CD4-positive, CD25-positive, alpha-beta regulatory T cell (primary cell): ENCODE measurements at places on chromosomes 5 and 9.
A peak's percentile ranks its signal among the peaks of the same experiment; 100 is the strongest.

DNA sequence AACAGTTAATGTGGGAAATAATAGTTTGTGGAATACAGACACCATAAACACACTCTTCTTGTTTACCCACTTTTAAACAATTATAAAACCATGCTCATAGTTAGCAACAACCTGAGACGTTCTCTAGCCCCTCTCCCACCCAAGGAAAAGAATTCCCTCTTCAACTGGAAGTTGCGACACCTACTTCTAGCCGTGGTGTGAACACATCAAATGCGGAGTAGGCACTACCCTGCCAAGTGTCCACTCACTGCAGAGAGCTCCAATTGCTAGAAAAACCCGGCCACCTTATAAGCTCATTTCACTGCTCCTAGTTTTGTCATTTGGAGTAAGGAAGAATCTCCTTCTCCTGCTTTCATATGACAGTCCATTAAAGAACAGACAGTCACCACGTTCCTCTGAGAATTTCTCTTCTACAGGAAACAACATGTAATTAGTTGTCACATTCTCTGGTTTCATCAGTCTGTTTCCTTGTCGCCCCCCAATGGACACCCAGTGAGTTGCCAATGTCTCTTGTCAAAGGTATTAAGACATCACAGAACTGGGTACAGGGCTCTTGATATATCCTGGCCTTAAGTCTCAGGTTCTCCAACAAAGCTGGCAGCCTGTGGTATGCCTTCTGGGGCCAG is 47.3 kb downstream of the PRLR start:
- H3K36me3 ChIP-seq = no peaks in the 10 kb centered on the region
- DNase-seq = no peak
- H3K27me3 ChIP-seq = no peaks in the 10 kb centered on the region
- H3K4me3 ChIP-seq = no peak overlapping the region

DNA sequence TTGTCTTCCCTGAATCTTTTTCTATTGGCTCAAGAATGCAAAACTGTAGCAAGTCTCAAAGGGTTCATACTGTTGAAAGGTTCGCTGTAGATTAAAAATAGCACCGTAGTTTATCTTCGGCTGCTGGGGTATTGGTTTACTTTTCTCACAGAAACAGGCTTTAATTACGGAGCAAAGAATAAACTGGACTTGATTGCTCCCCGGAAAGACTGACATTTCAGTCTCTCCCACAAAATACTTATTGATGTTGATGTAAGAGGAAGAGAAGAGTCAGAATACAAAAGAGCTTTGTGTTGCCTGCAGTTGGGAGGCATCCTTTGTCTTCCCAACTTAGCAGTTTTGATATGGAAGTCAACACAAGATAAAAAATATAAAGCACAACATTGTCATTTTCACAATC is 183.9 kb upstream of the DMAC1 start:
- no peaks in the 10 kb centered on the region for H3K36me3 ChIP-seq
- peaks cover 25% of the 10 kb centered on the region for H3K4me1 ChIP-seq
- H3K4me3 ChIP-seq = peak overlapping the region; percentile 54

DNA sequence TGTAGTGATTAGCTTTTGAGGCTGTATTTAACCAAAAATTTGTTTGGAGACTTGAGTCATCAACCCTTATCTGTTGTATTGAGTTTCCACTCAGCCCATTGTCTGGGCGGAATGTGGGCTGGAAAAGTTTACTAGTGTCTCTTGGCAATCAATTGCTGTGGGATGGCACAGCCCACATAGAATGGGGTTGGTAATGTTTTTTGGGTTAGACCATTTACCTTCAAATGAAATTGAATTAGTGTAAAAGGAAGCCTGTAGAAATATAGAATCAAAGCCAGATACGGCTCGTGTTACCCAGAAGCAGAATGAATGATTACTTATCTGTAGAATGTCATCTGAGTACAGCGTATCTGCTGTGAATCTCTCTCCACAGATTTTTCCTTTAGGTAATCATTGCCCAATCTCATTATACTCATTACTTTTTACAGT is 142.9 kb downstream of the AOPEP start:
- H3K27ac ChIP-seq = no peak overlapping the region
- no peaks in the 10 kb centered on the region for H3K36me3 ChIP-seq
- H3K27me3 ChIP-seq = no peaks in the 10 kb centered on the region
- no peak for DNase-seq
- H3K4me3 ChIP-seq = no peak overlapping the region
- H3K4me1 ChIP-seq = peaks cover 16% of the 10 kb centered on the region

GRCh38 chr5:56176155-56176798 is 56.9 kb downstream of the ANKRD55 start:
- no peak overlapping the region for H3K4me3 ChIP-seq
- no peaks in the 10 kb centered on the region for H3K4me1 ChIP-seq
- H3K36me3 ChIP-seq = no peaks in the 10 kb centered on the region
- peaks cover 5% of the 10 kb centered on the region for H3K27me3 ChIP-seq
- H3K27ac ChIP-seq = no peak overlapping the region

DNA sequence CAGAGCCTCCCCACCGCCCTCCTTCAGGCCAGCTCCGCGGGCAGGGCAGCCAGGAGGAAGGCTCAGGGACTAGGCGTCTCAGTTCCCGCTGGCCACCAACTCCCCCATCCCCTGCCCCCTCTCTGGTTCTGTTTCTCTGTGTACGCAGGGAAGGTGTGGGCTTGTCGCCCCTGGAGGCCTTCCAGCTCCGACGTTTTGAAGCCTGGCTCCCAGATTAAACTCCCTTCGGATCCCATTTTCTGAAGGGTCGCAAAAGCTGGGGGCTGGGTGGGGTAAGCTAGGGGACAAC is 346 bp downstream of the ATOX1 start:
- peak overlapping the region; percentile 78 for H3K4me3 ChIP-seq
- H3K36me3 ChIP-seq = no peaks in the 10 kb centered on the region
- DNase-seq = no peak
- H3K27ac ChIP-seq = peak overlapping the region; percentile 75

DNA sequence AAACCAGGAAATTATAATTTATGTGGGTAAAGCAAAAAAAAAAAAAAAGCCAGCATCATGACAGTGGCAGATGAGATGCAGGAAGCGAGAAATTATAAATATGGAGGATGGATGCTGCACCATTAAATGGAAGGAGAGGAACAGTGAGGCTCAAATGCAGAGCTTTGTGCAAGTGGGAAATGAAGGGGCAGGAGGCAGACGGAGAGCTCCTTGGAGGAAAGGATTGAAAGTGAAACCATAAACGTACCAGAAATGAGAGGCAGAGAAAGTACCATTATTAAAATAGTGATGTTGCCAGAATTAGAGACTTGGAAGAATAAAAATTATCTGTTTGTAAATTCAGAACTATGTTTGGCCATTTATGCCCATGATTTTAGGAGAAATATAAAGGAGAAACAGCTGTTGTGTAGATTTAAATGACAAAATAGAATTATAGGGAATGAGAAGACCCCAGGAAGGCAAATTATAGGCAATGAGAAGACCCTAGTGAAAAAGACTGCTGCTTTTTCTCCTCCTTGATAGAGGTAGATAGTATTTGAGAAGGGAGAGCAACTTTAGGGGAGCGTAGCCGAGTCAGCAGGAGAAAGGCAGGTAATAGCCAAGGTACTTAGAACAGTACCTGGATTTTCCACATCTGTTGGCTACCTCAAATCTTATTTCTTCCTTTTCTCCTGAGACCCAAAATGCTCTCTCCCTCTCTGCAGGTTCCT is 341.0 kb upstream of the CD180 start:
- no peaks in the 10 kb centered on the region for H3K4me1 ChIP-seq
- DNase-seq = no peak
- no peaks in the 10 kb centered on the region for H3K27me3 ChIP-seq

GRCh38 chr9:131815970-131816873 is 76.3 kb upstream of the RAPGEF1 start:
- H3K4me3 ChIP-seq = no peak overlapping the region
- H3K27me3 ChIP-seq = no peaks in the 10 kb centered on the region
- no peak for DNase-seq
- no peaks in the 10 kb centered on the region for H3K36me3 ChIP-seq

GRCh38 chr5:143051244-143052058 is 281.3 kb downstream of the ARHGAP26 start:
- peaks cover 5% of the 10 kb centered on the region for H3K36me3 ChIP-seq
- H3K4me3 ChIP-seq = no peak overlapping the region
- no peak overlapping the region for H3K27ac ChIP-seq
- peaks cover 8% of the 10 kb centered on the region for H3K4me1 ChIP-seq

DNA sequence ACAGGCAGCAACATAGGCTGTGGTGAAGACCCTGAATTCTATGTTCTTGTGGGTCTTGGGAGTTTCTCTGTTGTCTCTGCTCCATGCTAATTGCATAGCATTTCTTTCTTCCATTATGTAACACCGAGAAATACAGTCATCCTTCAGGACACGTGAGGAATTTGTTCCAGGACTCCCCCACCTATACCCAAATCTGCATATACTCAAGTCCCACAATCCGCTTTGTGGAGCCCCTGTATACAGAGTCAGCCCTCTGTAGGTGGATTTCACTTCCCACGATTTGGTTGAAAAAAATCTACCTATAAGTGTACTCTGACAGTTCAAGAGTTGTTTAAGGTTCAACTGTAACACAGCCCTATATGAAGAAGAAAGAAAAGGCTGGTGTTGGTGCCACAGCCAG is 22.1 kb downstream of the ANKRD33B start:
- no peak for DNase-seq
- no peak overlapping the region for H3K27ac ChIP-seq
- peaks cover 11% of the 10 kb centered on the region for H3K4me1 ChIP-seq
- no peaks in the 10 kb centered on the region for H3K27me3 ChIP-seq
- no peak overlapping the region for H3K4me3 ChIP-seq

DNA sequence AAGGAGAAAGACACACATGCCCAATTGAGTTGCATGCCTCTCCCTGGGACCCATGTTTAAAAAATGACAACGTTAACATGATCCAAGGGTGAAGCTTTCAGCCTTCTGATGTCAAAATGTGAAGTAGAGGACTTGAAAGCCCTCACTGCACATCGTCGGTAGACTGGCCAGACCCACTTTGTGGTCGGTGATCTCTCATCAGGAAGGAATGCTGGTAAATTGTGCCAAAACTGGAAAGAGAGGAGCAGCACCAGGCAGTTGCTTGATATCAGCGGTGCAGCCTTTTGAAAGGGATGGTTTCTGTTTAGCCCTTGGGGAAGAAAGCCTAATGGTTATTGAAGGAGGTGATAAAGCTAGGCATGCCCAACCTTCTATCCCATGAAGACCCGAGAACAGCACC is 125.3 kb upstream of the MARCHF11 start:
- H3K4me1 ChIP-seq = no peaks in the 10 kb centered on the region
- H3K36me3 ChIP-seq = no peaks in the 10 kb centered on the region
- no peak overlapping the region for H3K27ac ChIP-seq
- H3K27me3 ChIP-seq = no peaks in the 10 kb centered on the region
- no peak for DNase-seq
- H3K4me3 ChIP-seq = no peak overlapping the region

- no peaks in the 10 kb centered on the region for H3K27me3 ChIP-seq
- H3K4me3 ChIP-seq = no peak overlapping the region
- H3K4me1 ChIP-seq = no peaks in the 10 kb centered on the region
- no peak overlapping the region for H3K27ac ChIP-seq
- no peak for DNase-seq
Measured at GRCh38 chr5:122442938-122443337, 130.9 kb downstream of the SNCAIP start.

DNA sequence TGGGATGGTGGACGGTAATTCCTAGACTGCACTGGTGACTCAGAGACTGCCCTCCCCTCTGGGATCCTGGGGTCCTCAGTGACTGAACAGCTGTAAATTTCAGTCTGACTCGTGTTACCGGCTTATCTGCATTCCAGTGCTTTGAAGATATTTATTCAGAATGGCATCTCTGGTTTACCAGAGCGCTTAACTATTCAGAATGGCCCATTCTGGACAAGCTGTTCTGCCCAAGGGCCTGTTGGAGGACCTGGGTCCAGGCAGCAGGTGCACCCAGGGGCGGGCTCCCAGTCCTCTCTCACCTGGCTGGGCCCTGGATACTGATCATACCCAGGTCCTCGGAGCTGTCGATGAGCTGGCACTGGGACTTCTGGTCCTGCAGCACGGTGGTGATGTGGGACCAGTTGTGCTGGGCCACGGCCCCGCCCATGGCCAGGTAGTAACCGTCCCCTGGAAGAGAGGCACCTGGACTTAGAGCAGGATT is 48.0 kb downstream of the SARDH start:
- H3K36me3 ChIP-seq = peaks cover 4% of the 10 kb centered on the region
- DNase-seq = no peak
- H3K27me3 ChIP-seq = no peaks in the 10 kb centered on the region
- peaks cover under 1% of the 10 kb centered on the region for H3K4me1 ChIP-seq
- H3K4me3 ChIP-seq = no peak overlapping the region
- H3K27ac ChIP-seq = no peak overlapping the region
